ENCODE measurements at places on chromosomes 11 and 22.
A peak's percentile ranks its signal among the peaks of the same experiment; 100 is the strongest.

GRCh38 chr11:497565-498296 is 9.3 kb downstream of the RNH1 start:
- no peak for DNase-seq

- DNase-seq: no peak
These were observed 907 bp downstream of the SLC15A3 start for GRCh38 chr11:60950933-60951605.

GRCh38 chr11:14258221-14258935 is 100.6 kb downstream of the RRAS2 start:
- no peak for DNase-seq

GRCh38 chr22:36143066-36143815 is 17.3 kb downstream of the APOL3 start:
- no peak for DNase-seq

- no peak for DNase-seq
These were observed 17.1 kb downstream of the MPEG1 start for GRCh38 chr11:59195586-59195985.

DNA sequence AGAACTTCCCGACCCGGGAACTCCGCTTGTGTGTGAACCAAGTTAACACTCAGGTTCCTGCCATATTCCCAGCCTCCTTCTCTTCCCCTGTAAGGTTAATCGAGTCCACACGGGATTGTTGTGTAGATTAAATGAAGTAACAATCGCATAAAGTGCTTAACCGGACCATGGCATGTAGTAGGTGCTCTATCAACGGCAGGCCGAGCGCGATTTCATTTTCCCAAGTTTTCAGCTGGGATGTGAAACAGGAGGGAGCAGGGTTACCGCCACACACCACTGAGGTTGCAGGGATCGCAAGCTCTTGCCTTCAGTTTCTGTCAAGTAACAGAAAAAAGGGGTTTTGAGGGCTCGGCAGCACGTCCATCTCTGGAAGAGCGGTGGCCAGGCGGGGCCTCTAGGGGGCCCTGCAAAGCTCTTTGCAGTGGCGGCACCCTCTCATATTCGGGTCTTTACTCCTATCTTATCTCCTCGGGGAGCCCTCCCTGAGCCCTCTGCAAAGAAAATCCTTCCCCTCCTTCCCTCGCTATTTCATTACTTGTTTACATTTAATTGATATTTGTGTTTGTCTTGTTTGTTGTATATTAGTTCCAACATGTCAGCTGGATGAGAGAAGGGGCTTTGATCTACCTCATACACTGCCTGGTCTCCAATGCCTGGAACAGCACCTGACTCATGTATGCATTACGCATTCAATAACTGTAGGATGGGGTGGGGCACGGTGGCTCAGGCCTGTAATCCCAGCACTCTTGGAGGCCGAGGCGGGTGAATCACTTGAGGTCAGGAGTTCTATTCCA is 816 bp upstream of the PLEKHA7 start:
- peak; percentile 57 for DNase-seq

Measured in right forelimb (tissue), 1 donor.